GM12864 (cell line): ENCODE measurements at places on chromosomes 4 and X.

GRCh38 chr4:175947117-175947722 is 118.4 kb upstream of the WDR17 start:
- no peak for DNase-seq

DNA sequence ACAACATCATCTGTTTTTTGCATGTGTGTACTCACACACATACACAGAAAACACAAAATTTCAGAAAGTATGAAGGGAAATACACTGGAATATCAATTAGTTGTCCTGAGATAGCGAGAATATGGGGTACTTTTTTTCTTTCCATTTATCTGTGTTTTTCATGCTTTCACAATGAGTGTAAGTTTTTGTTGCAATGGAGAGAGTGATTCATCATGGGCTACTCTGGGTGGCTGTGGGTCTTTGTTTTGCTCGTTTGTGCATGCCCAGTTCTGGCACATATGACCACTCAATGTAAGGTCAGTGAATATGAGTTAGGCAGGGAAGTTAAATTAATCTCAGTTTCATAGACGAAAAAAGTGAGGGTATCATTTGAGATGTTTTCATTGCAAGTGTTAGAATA is 26.9 kb downstream of the XK start:
- DNase-seq = no peak

DNA sequence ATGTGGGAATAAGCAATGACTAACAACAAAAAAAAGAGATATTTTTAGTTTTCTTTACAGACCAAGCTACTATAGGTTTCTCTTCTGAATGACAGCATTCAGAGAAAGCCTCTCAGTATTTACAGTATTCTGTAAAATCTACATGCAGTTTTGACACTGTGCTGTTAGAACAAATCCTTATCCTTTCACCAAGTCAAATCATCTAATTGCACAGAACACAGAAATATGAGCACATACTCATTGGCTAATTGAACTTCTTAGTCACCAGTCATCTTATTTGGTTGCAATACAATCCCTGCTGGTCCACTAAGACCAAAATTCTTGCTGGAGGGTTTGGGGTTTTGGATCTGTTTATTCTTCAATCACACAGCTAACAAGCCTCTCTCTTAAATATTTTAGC is 5.7 kb downstream of the ACOT9 start:
- DNase-seq = no peak

- no peak for DNase-seq
Measured at GRCh38 chrX:49233176-49233575, at the start of gene CACNA1F. TSS of gene CACNA1F (minus strand) at chrX:49233340. CDS start at chrX:49233309, 31 bp downstream.

- no peak for DNase-seq
Measured at GRCh38 chr4:86178211-86178610, 181.6 kb downstream of the MAPK10 start.

GRCh38 chrX:47707031-47707780 is 48.2 kb upstream of the UXT start:
- DNase-seq = no peak

DNA sequence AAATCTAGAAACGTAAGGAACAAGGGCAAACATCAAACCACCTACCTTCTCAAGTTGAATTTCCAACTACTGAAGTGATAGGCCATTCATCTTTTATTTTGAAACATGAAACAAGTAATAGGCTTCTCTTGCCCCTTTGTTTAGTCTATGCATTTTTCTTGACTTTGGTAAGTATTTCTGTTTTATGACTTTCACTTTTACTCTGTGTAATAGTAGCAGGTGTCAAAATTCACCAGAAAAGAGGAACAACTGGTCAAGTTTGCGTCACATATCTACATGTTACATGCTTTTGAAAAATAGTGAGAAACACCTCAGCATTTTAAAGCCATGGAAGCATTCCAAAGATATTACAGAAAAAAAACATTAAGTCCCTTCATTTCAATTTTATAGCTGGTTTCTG is 157.1 kb upstream of the FTHL17 start:
- peak; percentile 54 for DNase-seq

- no peak for DNase-seq
Measured at GRCh38 chr4:158443731-158444130, 78.0 kb upstream of the RXFP1 start.

DNA sequence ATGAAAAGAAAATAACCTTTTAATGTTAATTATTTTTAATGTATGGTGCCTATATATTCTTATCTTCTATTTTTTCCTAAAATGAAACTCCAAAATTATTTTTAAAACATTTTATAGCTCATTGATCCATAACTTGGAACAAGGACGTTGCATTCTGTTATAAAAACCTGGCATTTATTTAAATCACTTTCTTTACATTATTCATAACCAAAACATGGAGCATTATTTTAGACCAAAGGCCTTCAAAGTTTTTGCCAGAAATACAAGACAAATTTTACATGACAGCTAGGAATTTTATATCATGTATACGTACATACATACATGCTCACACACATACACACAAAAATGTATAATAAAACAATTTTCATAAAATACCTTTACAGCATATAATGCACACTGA is 259.8 kb downstream of the QDPR start:
- DNase-seq = no peak

GRCh38 chrX:38220024-38220414 is 652 bp downstream of the SRPX start:
- DNase-seq = no peak

- DNase-seq = no peak
Measured at GRCh38 chr4:186644737-186645261, 78.9 kb downstream of the FAT1 start.

DNA sequence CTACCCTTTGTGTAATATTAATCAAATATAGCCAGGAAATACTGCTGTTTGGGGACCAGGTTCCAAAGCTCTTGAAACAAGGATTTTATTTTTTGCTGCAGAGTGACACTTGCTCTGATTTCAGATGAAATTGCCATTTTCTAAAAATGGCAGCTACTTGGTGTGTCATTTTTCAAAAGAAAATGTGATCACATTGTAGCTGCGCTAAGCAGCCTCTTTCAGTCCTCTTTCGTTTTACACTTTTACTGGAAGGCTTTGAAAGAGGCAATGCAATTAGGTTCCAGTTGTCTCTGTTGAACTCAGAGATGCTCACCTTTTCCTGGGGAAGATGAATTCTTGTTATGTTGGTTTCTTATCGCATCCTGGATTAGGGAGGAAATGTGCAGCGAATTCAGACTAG is 85.1 kb downstream of the CT47B1 start:
- DNase-seq = no peak

DNA sequence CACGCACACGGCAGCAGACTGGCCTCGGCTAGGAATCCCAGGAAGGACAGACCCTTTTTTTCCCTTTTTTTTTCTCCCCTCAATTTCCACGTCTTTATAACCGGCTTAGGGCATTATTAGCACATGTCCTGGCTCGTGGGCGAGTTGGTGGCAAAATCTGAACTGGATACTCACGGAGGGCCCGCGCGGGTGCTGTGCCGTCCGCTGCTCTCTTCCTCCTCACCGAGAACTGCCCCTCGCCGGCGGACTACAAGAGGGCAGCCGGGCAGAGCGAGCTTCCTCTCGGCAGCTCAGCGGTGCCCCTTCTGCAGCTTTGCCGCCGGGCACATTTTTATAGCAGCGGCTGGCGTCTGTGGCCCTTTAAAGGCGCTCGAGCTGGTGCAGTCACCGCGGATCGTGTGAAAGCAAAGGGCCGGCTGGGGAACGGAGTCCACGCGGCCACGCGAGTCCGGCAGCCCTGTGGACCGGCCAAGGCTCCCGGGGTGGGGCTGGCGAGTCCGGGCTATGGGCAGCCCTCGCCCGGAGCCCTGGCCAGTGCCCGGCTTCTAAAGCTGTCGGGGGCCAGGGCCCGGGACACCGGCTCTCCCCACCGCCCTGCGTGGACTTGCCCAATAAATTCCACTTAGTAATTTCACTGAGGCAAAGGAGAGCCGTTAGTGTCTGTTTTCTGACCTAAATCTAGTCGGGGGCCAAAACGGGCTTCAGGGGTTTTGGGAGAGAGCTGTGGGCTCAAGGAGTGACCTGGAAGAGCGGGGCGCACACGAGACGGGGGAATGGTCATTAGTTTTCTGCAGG is 1.3 kb upstream of the CITED1 start:
- no peak for DNase-seq

GRCh38 chr4:164192844-164193243 is 561.1 kb upstream of the SMIM31 start:
- DNase-seq = no peak

- DNase-seq = no peak
Measured at GRCh38 chr4:145792429-145792828, 112.5 kb downstream of the C4orf51 start.

DNA sequence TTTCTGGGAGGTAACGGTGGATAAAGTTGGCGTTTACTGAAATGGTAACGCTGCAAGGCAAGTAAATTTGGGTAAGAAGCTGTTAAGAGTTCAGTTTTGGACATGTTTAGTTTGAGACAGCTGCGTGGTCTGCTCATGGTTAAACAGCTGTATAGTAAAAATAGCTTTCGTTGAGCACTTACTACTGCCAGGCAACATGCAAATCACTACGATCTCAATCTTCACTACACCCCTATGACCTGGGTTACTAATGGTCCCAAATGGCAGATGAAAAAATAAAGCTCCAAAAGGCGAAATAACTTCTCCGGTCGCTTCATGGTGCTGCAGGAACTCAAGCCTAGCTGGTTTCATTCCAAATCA is 22.2 kb downstream of the FABP2 start:
- peak; percentile 44 for DNase-seq

GRCh38 chr4:88147799-88148217 is 10.6 kb downstream of the ABCG2 start:
- DNase-seq = no peak

GRCh38 chr4:41454423-41454822 is 83.5 kb upstream of the LIMCH1 start:
- DNase-seq = no peak

GRCh38 chr4:163808011-163808410 is 313.5 kb downstream of the TMA16 start:
- DNase-seq = no peak

- DNase-seq = no peak
Measured at GRCh38 chr4:189500970-189501369, 439.7 kb upstream of the FRG1 start.

GRCh38 chr4:176789955-176790354 is 2.8 kb downstream of the VEGFC start:
- peak; percentile 1 for DNase-seq

DNA sequence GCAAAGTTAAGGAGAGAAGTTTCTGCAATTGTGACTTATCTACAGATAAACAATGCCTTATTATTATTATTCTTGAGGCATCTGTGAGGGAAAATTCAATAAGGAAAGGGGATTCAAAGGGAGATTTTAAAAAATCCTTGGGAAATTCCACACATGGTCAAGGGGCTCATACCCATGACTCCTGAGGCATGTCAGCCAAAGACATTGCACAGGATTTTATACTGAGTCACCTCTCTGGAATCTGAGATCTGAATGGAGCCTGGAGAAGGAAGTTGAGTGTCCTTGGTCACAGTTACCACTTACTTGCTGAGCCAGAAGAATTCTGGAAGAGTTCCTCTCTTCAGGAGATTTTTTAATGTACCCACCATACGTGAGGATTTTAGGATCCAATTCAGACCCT is 14.4 kb upstream of the CXCL8 start:
- DNase-seq = no peak

DNA sequence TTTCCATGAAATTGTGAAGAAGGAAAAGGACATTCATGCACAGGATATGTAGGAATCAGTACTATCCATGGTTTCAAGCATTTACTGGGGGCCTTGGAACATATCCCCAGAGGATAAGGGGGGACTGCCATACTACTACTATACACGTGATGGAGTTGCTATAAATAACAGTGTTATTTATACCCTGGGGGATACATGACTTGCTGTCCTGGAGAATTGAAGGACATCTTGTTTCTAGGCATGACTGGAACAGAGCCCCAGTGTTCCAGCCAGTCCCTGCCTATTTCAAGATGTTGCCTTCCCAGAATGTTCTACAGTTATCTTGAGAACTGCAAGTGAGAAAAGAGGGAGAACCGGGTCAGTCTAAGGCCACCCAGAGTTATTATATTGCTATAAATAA is 39.6 kb upstream of the ZNF81 start:
- no peak for DNase-seq

DNA sequence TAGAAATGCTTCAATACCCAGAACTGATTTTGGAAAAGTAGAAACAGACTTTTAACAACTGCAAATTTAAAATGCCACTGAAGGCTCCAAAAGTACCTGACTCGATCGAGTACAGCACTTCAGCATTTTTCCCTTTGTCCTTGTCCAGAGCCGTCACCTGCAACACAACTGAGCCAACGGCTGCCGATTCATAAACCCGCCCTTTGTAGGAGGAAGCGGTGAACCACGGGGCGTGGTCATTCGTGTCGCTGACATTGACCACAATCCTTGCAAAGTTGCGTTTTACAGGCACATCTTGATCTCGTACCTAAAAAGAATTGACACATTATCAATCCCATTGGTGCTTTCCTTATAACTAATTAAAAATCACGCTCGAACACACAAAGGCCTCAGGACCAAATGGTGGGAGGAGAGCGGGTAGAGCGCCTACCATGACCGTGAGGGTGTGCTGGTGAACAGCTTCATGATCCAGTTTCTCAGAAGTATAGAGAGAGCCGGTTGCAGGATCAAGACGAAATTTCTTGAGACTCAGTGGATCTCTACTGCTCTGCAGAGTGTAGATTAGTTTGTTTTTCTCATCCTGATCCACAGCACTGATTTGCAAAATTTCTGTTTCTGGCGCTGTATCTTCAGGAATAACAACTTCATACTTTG is 72.8 kb upstream of the MTNR1A start:
- no peak for DNase-seq

DNA sequence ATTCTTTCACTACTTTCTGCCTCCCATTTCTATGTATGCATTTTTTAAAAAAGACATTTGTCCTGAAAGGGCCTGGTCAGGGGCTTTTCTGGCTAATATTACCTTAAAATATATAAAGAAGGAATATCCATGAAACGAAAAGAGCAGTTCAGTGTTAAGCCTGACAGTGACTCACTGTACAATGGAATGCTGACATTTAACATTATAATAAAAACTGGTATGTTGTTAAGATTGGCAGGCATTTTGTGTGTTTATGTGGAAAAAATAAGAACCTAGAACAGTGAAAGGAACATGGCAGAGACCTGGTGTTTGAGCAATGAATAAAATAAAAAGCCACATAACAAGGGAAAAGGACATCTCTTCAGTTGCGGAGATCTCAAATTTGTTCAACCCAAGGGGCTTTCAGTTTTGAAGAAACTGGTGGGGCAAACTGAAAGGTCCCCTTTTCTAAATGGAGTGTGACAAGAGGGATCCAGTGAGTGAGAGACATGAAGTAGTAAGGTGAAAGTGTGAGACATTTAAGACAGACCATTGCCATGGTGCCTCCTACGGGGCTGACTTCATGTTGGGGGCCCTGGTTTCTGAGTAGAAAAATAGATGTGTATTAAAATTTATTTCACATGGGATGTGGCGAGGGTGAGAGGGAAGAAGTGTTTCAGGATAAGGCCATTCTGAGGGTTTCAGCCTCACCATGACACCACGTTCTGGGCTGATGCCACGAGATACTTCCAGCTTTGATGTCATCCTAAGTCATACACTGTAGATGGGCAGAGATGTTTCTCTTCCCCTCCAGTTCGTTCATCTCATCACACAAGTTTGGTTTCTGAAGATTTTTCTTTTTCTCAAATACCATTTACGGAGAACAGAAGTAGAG is 324.9 kb downstream of the PPP3CA start:
- DNase-seq = no peak

GRCh38 chrX:119477812-119478232 is 9.6 kb downstream of the SLC25A5 start:
- DNase-seq = no peak
